ENCODE measurements at places on chromosomes 7 and 10. TPM values are rescaled to one million over a fixed set of nuclear protein-coding genes. Genes with fewer than 3 reads are reported as not detected.

DNA sequence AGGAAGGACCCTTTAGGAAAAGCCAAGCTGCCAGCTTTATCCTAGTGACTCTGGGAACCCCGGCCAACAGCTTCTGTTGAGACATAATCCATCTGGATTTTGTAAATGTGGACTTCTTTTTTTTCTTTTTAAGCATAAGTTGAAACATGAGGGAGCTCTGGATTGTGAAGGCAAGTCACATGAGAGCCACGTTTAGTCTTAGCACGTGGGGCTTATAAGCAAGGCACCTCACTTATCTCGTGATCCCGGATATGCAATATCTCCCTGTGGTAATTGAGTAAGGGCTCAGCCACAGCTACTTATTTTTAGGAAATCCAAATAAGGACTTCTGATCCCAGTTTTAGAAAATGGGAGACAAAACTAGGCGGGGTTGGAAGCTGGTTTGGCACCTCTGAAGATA, 111.2 kb upstream of the PTN start:
- no peak for DNase-seq

DNA sequence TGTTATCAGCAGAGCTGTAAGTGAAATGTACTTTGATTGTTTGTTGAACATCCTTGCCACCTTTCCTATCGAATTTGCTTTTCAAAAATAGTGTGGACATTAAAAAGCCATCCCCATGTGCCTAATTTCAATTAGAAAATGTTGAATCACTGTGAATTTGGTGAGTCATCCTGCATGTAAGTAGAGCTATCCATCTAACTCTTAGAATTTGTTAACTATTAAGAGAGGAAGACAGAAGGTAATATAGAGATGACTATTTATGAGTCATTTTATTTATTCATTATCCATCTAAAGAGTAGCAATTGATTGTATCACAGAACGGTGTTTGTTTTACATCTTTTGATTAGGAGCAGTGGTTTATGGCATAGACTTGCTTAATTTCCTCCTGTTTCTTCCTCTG, 154.7 kb downstream of the MGMT start:
- no peak for DNase-seq

DNA sequence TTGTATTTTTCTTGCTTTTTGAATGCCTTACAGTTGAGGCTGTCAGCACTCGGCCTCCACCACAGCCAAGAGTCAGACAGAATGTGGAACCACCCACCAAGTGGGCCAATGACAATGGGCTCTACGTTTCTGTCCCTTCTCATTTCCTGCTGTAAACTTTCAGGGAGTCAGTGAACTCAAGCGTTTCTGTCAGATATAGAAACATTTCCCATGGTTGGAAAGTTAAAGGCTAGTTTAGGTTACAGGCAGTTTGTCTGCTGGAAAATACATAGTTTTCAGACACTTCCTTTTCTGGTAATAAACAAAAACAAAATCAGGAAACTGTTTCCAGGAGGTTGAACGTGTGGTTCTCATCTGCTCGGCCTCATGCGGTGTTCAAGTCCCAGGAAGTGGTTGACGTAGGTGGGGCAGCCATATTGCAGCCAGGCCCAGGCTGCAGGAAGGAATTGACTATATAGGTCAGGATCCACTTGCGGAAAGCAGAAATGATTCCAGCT, 245.1 kb downstream of the CAMK1D start:
- DNase-seq = no peak

- no peak for DNase-seq
Observed at GRCh38 chr7:28565980-28566379, 153.7 kb downstream of the CREB5 start.

DNA sequence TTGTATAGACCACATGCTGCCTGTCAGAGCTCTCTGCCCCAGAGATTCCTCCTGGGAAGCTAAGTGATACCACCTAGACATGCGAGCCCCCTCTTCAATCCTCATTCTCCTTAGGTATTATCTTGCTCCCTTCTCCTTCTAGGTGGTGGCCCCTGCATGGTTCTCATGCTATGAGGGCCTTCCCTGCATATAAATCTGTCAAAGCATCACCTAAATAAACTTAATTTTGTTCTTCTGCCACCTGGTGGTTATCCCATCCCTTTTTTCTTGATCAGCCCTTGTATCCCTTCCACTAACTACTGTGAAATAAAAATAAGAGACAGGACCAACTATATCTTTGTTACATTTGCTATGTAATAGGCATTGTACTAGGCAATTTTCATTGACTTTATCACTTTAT, 242.1 kb downstream of the CDC14C start:
- DNase-seq = no peak

Gene HSPA12A
- total RNA-seq = 55.1 TPM

Gene DYDC2
- not detected for total RNA-seq

Data from omental fat pad (tissue), 4 donors.